Skin of body (tissue), 3 donors: ENCODE measurements at places on chromosomes 11 and 22. TPM values are rescaled to one million over a fixed set of nuclear protein-coding genes. Genes with fewer than 3 reads are reported as not detected.

The CCDC15 gene
- 4.3 TPM for total RNA-seq

The OR4A16 gene
- total RNA-seq, result not detected

The XKR3 gene
- not detected for total RNA-seq

The ROBO4 gene
- 9.7 TPM for total RNA-seq

The TRIM3 gene
- total RNA-seq, result 21.4 TPM

The MEI1 gene
- total RNA-seq, result 0.59 TPM

The SAA2 gene
- 0.69 TPM for total RNA-seq

The IGSF9B gene
- 2.0 TPM for total RNA-seq

The NXPE2 gene
- 0.20 TPM for total RNA-seq

The P2RY2 gene
- 3.1 TPM for total RNA-seq

The TTLL1 gene
- 4.4 TPM for total RNA-seq

The ADAMTS8 gene
- 1.8 TPM for total RNA-seq

The BARX2 gene
- 12.3 TPM for total RNA-seq

The PRRG4 gene
- 11.2 TPM for total RNA-seq

The OR2AG2 gene
- 0.10 TPM for total RNA-seq

The NRGN gene
- 0.39 TPM for total RNA-seq

The ADM2 gene
- total RNA-seq, result 0.39 TPM

The SLC22A25 gene
- 0.10 TPM for total RNA-seq

The LDHA gene
- total RNA-seq, result 321 TPM

The OR52B2 gene
- total RNA-seq, result not detected

The MMP1 gene
- total RNA-seq, result 0.69 TPM
